ENCODE measurements at places on chromosomes 3 and 15.
A peak's percentile ranks its signal among the peaks of the same experiment; 100 is the strongest.

DNA sequence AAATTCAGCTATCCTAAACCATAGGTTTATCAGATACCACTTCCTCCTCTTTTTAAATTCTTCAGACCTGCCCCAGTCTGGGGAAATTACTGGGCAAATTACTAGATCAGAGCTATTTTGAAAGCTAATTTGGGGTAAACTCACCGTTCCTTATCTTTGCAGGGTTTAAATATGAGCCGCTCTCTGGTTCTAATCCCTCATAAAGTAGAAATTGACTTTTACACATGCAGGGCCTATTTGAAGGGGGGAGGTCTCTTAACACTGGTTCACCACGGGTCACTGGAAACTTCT lies 11.0 kb upstream of the MEIS2 start:
- no peak for DNase-seq

DNA sequence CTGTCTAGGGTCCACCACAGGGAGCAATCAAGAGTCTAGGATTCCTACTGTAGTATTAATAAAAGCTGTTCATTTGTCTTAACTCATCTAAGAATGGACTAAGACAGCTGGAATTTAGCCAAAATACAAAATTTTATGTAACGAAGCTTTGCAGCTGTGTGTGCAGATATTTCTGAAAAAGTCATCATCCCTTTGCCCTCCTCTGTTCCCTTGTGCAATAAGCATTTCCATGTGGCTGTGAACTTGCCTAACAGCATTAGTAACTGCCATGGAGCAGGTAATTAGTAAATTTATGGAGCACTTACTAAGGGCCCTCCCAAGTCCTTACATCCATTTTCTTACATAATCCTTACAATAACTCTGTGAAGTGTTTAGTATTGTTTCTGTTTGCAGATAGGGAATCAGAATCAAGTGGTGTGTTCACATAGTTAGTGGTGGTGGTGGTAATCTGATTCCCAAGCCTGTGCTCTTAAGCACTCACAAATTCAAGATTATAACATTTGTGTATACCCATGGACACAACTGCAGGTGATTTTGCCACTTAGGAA lies 114.5 kb downstream of the RARB start:
- no peak for DNase-seq

- peak; percentile 85 for DNase-seq
These were observed 98.3 kb upstream of the VGLL3 start for GRCh38 chr3:87088993-87089841.

GRCh38 chr15:63004211-63004610 lies 38.3 kb upstream of the TPM1 start:
- DNase-seq, result no peak

- DNase-seq, result no peak
These were observed 74.8 kb downstream of the ADAMTS9 start for GRCh38 chr3:64612916-64613526.

- no peak for DNase-seq
These were observed 48.9 kb downstream of the TCF12 start for GRCh38 chr15:56967336-56967735.

DNA sequence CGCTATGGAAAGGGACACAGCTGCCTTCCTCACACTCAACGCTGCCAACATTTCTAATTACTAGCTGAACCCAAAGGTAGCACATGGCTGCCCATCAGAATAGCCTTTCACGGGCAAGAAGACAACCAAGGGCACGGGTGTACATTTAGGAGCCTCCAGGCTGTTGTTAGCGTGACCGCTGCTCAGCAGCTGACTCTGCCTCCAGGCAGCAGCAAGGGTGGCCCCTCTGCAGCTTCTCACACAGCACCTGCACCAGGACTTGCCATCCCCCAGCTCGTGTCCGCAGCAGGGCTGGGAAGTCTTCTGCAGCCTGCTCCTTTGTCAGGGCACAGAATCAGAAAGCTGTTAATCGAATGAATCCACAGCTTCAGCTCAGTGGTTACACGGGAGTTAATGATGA lies 146.8 kb downstream of the ADAMTS17 start:
- DNase-seq, result no peak

DNA sequence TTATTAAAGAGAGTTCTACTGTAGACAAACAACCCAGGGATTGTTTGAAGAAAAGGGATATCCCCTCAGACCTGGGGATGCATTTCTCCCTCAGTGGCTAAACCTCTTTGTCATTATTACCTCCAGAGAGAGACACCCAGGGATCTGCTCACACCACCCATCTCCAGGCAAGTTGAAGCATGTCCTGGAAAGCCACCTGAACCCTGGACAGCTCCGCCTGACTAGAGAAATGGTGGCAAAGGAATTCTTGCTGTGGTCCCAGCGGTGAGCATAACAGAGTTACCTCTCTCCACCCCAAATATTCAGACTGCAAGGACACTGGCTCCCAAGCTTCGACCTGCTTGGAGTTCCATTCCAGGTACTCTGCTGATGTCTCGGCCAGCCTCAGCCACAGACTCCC lies 320.2 kb downstream of the RORA start:
- no peak for DNase-seq

DNA sequence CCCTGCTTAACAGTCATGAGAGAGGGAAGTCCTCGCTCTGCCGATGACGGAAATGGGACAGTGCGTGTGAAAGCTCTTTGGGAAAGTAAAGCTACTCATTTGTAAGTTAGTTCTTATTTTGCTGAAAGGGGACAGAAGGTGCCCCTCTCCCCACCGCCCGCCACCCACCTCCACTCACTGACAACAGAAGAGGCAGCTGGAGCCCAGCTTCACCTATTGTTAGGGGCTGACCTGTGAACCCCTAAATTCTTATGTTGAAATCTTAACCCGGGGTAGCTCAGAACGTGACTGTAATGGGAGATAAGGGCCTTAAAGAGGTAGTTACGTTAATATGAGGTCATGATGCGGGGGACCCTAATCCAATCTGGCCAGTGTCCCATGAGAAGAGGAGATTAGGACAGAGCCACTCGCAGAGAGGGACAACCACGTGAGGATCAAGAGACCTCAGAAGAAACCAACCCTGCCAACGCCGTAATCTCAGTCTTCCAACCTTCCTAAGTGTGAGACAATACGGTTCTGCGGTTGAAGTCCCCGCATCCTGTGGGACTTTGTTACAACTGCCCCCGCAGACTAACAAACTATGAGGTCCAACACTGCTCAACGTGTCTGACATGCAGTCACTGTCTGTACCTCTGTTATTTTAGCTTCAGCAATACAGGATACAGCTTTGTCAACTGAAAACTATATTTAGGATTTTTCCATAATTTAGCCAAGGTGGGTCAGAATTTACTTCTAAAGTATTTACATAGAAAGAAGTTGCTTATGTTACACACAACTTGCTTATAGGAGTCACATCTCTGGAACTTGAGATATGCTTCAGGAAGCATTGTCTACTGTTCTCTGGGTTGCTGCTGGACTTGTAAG lies 51.7 kb downstream of the PCSK6 start:
- no peak for DNase-seq

DNA sequence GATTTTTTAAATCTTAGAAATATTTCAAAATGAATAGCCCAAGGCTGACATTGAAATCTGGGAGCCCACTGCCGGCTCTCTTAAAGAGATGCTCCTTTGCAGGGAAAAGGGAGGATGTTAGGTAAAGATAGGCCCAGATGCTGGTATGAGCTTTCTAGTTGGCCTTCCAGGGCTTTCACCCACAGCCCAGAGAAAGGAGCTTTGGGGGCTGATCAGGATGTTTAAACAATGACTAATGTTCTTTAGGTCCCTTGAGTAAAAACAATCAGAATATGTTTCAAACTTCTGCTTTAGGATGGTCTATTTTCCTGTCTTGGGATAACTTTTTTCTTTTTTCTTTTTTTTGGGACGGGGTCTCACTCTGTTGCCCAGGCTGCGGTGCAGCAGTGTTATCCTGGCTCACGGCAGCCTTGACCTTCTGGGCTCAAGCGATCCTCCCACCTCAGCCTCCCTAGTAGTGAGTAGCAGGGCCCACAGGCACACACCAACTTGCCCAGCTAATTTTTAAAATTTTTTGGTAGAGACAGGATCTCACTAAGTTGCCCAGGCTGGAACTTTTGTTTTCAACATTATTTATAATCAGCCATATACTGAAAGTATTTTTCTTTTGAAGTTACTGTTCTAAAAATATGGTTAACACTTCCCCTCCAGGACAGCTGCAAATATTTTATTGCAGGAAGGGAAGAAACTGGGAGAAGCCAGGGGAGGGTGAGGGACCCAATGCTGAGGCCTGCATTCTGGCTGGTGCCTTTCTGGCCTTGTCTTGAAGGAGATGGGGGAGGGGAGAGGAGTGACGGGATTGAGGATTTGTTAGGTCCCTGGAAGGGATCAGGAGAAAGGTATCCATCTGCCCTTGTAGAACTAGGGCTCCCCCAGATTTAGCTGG lies 70.1 kb downstream of the TRAK1 start:
- DNase-seq, result no peak

DNA sequence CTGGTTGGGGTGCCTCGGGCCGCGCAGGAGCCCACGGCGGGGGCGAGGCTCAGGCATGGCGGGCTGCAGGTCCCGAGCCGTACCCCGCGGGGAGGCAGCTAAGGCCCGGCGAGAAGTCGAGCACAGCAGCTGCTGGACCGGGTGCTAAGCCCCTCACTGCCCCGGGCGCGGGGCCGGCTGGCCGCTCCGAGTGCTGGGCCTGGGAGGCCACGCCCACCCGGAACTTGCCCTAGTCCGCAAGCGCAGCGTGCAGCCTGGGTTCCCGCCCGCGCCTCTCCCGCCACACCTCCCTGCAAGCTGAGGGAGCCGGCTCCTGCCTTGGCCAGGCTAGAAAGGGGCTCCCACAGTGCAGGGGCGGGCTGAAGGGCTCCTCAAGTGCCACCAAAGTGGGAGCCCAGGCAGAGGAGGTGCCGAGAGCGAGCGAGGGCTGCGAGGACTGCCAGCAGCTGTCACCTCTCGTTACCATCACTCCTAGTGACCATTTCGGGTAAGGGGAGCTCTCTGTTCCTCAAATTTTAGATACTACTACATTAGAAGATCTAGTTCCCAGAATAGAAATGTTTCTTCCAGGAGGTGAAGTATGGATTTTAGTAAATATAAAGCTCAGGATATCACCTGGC lies 417.0 kb upstream of the AGTR1 start:
- DNase-seq, result no peak
